Putamen (tissue), 1 donor: ENCODE measurements at places on chromosomes 1 and 21.

- DNase-seq = peak; percentile 72
Measured at GRCh38 chr1:209609041-209609790, 25.7 kb downstream of the CAMK1G start.

GRCh38 chr1:23080885-23081284 is 61.6 kb downstream of the KDM1A start:
- no peak for DNase-seq

DNA sequence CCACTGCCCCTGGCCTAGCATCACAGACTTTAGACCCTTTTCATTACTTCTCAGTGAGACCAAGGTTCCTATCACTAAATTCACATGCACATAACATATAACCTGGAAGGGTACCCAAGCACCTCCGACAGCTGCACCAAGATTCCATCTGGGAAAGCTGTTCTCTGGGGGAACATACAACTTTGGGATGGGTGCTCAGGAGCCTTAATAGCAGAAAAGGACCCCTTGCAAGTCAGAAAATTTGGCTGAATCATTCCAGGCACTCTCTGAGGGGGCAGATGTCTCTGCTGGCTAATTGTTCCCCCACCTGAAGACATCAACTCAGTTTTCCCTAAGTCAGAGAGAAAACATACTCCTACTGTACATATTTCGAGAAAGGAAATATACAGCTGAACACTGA is 41.3 kb upstream of the PSEN2 start:
- DNase-seq = no peak

DNA sequence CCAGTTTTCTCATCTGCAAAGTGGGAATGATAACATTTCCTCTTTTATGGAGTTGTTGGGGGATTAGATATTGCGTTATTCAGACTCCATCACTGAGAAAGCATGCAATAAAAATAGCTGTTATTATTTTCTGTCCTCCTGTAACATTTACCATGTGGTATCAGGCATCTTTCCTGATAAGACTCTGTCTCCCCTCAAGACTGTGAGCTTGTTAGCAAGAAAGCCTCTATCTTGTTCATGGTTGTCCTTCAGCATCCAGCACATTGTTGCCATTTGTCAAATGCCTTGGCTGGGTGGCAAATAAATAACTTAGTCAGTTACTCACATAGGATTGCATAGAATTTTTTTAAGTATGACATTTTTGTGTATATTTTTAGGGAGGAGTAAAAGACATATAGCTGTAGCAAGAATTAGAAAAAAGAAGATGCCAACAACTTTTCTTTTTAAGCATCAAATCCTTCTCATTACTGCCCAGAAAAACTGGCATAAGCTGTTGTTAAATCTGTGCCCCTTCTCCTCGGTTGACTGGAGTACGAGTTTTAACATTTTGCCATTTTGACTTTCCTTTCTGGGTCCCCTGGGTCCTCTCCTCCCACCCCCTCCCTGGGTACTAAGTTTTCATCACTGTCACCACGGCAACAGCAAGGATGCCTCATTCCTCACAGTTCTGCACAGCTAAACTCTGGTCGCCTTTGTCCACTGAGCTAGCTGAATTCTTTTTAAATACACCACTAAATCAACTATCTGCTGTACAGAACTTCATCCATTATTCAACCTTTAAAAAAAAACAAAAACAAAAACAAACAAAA is 1.0 kb upstream of the JAM2 start:
- no peak for DNase-seq

DNA sequence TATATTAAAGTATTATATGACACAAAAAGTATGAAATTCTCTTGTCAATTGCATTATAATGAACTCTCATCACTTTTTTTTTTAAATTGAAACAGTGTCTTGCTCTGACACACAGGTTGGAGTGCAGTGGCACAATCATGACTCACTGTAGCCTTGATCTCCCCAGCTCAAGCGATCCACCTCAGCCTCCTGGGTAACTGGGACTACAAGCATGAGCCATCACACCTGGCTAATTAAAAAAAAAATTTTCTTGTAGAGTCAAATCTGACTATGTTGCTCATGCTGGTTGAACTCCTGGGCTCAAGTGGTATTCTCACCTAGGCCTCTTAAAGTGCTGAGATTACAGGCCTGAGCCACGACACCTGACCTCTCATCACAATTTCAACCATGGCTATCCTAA is 259.3 kb downstream of the S1PR1 start:
- no peak for DNase-seq

- DNase-seq = no peak
Measured at GRCh38 chr1:203631946-203632345, 5.3 kb downstream of the ATP2B4 start.

- no peak for DNase-seq
Measured at GRCh38 chr1:212666116-212666775, 33.4 kb downstream of the BATF3 start.

- no peak for DNase-seq
Measured at GRCh38 chr1:216310776-216311175, 112.5 kb downstream of the USH2A start.

DNA sequence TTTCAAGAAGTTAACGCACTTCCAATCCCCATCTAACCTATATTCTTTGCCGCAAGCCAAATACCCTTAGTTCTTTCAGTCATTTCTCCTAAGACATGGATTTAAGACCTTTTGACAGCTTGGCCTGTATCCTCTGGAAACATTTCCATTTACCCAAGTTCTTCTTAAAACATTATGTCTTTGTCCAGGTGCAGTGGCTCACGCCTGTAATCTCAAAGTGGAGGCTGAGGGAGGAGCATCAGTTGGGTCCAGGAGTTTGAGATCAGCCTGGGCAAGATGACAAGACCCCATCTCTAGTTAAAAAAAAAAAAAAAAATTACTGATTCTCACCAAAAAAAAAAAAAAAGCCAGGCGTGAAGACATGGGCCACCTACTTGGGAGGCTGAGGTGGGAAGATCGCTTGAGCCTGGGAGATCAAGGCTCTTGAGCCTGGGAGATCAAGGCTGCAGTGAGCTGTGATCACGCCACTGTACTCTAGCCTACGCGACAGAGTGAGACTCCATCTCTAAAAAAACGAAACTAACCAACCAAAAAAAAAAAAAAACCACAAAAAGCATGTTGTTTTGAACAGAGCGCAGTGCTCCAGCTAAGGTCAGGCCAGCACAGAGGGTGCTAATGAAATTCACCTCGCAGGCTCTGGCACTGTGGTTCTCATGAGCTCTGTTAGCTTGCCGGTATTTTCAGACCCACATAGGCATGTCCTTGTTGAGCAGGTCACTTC is 36.0 kb downstream of the NUAK2 start:
- DNase-seq = no peak

DNA sequence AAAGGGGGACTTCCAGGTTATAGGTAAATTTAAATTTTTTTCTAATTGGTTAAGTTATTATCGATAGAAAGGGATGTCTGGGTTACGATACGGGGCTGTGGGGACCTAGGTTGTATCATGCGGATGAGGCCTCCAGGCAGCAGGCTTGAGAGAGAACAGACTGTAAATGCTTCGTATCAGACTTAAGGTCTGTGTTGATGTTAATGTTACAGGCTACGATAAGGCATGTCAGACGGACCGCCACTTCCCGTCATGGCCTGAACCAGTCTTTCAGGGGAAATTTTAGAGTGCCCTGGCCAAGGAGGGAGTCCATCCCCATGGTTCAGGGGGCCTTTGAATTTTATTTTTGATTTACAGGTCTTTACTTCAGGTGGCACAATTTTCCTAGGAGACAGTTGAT is 16.7 kb downstream of the ABCG1 start:
- DNase-seq = no peak

DNA sequence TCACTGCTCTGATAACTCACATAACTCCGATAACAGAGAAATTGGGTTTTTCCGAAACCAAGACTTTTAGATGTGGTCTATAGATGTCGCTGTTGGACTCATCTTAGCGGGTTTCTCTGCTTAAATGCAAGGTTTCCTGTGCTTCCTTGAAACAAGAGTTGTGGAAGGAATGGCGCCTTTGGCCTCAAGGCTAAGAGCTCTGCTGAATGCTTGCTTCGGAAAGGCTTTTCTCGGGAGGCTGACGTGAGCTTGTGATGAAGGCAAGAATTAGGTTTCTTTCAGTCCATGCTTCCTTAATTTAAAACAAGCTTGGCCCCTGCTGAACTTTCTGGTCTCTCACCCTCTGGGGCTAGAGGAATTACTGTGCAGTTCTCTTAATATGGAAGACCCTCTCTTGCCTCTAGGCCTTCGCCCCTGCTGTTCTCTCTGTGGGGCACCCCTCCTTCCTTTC is 113.5 kb downstream of the MAP3K21 start:
- peak; percentile 55 for DNase-seq

DNA sequence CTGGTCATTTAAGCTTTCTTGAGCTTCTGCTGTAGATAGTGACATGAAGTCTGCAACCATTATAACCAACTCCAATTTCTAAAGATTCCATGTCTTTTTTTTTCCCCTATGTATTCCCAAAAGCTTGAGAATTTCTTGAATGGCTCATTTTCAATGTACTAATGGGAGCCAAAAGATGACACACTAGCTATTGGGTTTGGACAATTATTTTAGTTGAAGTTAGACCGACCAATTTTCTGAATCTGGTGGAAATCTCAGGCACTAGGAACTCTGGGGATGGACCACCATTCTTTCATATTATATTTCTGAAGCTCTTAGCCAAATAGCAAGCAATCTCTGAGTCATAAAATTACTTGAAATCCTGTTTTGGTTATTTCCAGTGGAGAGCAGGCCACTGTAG is 617.4 kb upstream of the ADAMTS5 start:
- no peak for DNase-seq

GRCh38 chr1:231786126-231786525 is 159.5 kb downstream of the DISC1 start:
- DNase-seq = no peak

DNA sequence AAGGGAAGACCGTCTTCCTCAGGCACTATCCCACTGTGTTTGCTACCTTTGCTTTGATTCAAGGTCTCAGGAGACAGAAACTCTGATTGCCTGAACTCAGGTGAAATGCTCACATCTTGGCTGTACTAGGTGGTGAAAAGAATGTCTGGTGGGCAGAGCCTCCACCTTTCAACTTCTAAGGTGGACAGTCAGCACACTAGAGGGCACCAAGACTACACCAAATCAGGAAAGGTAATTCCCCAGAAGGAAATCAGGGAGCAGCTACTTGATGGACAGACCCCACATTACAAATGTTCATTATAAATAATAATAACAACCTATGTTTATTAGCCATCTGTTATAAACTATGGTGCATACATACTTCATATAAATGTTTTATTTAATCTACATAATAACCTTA is 220.9 kb downstream of the ATG4C start:
- DNase-seq = no peak

- peak; percentile 42 for DNase-seq
Measured at GRCh38 chr1:227315629-227316346, 2.5 kb downstream of the CDC42BPA start.

DNA sequence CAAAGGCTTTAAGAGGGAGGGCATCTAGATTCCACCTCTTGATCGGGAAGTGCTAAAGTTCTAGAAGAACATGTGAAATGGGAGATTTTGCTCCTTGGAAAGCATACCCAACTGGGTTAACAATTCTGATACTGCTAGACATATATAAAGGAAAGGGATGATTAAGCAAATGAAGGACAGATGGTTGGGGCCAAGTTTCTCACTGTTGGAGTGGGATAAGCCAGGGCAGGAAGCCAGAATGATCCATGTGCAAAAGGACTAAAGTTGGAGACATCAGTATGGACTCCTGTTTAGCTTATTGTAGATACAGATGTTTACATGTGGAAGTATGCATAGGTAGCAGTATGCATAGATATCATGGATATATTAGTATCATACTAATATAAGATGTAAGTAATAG is 16.8 kb downstream of the PLA2G5 start:
- DNase-seq = no peak

DNA sequence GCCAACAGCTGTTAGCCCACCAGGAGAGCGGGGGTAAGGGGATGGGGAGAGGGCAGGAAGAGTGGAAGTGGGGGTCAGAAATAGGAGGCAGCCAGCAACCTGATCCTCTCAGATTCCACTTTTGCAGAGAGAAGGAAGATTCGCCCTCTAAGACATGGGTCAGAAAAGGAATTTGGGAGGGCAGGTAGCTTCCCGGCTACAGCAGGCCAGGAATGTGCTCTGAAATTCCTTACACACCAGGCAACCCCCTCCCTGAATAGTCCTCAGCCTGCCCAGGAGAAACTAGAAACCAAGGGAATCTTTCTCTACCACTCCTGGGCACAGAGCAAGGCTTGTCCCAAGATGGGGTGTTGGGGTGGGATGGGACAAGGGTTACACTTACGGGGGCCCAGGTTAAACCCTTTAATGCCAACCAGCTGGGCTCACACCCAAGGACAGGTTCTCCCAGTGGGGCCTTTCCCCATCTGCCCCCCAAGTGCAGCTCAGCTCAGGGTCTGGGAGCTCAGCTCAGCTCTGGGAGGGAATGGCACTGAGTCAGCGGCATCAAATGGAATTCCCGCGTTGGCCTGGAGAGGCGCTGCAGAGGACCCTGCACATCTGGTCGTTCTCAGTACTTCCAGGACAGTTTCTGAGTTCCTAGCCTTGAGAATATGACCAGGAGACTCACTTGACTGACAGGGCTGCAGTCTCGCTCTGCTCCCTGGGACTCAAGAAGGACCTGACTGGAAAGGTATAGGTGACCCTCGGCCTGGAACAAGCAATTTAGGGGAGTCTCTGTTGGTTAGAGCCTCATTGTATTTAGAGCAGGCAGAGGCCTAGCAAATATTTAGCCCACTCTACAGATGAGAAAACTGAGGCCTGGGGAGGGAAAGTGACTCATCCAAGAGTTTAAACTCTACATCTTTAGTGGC is 761 bp downstream of the TNNT2 start:
- no peak for DNase-seq

DNA sequence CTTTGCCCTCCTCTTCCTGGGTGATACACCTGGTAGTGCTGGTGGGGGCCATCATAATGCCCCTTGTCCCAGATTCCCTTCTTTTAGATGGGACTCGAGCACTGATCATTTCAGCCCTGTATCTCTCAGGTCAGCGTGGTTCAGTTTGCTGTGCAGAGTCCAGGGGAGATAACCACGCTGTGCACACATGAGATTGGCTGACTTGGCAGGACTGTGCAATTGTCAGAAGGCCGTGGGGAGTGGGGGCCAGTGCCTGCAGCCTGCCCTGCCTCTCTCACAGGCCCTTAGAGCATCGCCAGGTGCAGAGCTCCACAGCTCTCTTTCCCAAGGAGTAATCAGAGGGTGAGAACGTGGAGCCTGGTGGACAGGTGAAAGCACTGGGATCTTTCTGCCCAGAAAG is 15.2 kb downstream of the EPHX1 start:
- no peak for DNase-seq
